GM10248 (cell line): ENCODE measurements at places on chromosomes 1 and 21.

- no peak for DNase-seq
Observed at GRCh38 chr1:47651311-47652089, 213.7 kb downstream of the FOXD2 start.

- peak; percentile 15 for DNase-seq
Observed at GRCh38 chr1:67162954-67163353, 3.3 kb upstream of the IL23R start.

GRCh38 chr1:31902510-31902860 lies 35.7 kb downstream of the PTP4A2 start:
- DNase-seq = no peak

DNA sequence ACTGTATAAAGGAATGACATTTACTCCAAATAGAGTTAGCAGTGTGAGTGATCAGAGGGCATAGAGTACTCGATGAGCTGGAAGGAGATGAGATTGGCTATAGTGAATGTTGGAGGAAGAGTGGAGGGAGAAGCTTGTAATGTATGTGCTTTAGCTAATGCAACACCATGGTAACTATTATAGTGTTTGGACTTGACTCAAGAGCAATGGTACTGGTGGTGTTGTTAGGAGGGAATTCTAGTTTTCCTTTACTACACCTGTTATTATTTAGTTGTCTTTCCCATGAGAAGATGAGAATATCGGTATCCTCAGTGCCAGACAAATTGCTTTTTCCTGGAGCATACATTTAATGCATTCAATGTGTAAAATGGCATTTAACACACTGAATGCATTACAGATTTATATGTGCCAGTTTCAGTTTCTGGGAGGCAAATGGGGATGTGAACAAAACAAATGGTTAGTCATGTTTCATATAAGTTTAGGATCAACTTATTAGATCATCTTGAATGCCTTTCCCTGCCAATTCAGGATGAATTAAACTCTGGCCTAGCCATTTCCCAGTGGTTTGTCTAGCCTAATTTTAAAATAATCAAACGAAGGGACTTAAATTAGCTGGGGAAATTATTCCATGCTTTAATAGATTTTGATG lies 291.1 kb upstream of the ADAMTS5 start:
- DNase-seq = no peak

DNA sequence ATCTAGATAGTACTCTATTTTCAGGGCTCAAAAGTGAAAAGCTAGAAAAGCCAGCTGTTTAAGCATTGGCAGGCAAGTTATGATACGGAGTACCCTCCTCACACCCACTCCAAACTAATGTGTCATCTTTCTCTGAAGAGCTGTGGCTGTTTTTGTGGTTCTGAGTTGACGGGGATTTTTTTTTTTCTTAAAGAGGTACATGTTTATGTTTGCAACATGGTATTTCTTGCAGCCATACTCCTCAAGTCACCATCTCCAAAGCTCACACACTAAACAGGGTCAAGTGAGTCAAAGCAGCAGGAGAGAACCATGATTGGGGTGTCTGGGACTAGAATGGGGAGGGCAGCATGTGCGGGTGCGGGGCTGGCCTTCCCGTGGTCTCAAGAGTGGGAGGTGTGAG lies 347.2 kb downstream of the DISC1 start:
- no peak for DNase-seq
